Ammon's horn (tissue), 1 donor: ENCODE measurements at places on chromosomes 7 and 10.

DNA sequence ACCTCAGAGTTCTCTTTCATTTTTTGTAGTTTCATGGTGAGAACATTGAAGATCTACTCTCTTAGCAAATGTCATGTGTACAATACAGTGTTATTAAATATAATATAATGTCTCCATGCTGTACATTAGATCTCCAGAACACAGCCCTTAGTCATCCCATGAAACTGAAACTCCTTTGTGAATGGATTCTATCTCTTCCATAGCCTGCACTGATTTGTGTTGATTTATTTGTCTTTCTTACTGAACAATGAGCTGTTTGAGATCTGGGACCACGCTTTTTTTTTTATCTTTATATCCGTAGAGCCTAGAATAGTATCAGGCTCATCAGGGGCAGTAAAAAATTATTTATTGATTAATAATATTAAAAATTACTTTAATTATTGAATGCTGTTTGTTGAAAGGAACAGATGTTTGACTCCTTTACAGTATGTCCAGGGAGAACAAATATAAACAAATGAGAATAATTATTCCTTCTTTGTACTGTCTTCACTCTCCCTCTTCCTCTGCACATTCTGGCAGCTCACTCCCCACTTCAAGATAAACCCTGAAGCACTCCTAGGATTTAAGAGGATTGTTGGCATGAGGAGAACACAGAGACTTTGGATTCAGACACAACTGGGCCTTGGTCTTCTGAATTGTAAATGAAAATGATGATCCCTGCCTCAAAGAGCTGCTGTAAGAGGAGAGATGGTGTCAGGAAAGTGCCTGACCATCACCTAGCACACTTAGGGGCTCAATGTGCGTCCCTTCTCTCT is 81.6 kb upstream of the MSRB2 start:
- peak; percentile 39 for DNase-seq

GRCh38 chr10:73287441-73287840 is 35.0 kb upstream of the MRPS16 start:
- no peak for DNase-seq

GRCh38 chr7:149171892-149172533 is 23.3 kb upstream of the ZNF282 start:
- no peak for DNase-seq

DNA sequence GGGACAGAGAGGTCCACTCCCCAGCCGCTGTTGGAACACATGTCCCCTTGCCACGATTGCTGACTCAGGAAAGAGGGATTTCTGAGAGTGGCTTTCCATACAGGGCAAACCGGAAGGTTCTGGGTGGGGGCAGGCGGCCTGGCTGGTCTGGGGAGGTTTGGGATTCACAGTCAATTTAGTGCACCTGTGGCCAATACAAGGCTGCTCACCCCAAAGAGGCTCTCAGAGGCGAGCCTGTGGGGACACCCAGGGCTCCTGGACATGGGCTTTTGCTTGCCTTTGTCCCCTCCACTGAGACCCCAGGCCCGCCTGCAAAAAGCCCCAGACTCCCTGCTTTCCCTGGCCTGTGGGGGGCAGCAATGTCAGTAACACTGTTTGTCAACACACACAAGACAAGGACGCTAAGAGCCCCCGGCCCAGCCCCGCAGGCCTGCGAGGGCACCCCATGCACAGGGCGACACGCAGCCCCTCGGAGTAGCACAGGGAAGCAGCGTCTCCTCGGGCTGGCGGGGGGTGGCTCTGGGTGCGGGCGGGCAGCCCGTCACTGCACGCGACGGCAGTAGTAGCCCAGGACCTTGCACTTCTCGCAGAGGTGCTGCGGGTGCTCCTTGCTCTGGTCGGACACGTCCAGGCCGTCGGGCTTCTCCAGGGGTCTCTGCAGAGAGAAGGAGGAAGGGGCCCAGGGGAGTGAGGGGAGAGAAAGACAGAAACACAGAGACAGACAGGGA is 38.7 kb downstream of the PPIF start:
- DNase-seq: peak; percentile 3
